Activated CD4-positive, alpha-beta T cell treated with anti-CD3 and anti-CD28 coated beads, Interleukin-10, Interleukin-2, amounts not matched to agents 100 ng/mL and 50 ng/mL, durations not matched to agents 16 hours and 8 hours (primary cell): ENCODE measurements at places on chromosomes 4 and X.
A peak's percentile ranks its signal among the peaks of the same experiment; 100 is the strongest.

DNA sequence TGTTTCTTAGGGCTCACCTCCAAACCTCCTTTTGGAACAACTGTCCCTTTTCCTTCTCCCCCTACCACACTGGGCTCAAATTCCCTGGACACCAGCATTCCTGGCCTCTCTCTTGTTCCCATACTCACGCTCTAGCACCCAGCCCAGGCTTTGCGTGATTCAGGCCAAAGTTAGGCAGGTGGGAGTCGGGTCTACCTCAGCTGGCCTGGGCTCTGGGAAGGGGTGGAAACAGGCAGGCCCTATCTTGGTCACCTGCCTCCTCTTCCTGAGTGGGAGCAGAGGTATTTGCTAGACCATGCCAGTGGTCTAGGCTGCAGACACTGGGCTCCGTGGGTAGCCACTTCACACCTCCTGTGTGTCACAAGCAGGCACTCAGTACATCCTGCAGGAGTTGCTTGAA lies 211.1 kb upstream of the MAMLD1 start:
- no peak for DNase-seq

DNA sequence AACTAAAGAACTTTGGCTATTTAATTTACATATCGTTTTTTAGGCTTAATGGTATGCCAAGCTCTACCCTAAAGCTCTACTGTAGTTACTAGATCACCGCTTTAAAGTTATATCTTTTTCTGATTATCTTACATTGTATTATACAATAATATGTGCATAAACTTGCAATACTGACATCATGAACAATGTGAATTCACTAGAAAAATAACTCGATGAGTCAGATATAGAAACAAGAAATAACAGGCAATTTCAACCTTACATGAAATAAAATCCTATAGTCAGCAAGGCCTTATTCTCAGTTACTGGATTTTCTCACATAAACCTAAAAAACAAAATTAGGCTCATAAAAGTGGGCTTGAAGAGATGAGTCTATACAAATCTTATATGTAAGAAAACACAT lies 32.5 kb downstream of the PDGFC start:
- DNase-seq: no peak

DNA sequence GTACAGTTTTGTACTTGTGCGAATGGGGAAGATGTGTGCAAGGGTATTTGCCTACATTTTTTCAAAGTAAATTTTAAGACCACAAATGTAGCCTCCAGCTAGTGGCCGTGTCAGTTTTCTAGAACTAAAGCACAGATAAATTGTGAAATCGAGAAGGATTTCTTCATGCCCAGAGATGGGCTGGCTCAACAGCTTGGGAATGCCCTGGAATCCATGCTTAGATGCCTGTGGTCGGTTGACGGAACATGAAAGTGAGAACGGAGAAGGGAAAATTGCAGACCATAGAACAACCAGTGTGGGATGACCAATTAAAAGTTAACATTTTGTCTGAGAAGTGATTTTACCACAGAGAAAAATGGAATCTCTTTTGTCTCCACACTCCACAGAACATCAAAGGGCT lies 73.2 kb upstream of the VCX2 start:
- DNase-seq: no peak

DNA sequence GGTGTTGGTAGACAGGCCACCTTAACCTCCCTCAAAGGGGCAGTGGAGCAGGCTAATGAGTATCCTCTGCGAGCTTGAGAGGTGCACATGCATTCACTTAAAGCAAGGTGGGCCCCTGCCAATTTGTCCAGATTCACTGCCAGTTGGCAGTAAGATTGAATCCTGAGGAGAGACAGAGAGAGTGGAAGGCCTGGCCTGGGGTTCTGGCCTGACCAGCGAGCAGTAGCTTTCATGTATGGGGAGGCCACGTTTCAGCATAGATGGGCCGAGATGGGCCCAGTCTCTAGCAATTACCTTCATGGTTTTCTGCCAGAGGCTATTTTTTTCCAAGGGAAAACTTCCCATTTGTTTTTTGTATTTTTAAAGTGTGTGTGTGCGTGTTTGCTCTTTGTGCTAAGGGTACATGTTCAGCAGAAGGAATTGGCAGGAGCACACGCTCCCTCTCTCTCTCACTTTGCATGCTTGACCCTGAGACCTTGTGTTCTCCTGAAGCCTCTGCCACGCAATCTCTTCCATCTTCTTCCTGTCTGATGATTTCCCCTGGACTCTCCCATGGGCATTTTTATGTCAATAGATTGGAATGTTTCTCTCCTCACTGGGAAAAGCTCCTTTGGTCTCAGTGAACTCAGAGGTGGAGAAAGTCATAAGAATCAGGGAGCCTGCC lies 215.8 kb upstream of the SFRP2 start:
- no peak for DNase-seq

DNA sequence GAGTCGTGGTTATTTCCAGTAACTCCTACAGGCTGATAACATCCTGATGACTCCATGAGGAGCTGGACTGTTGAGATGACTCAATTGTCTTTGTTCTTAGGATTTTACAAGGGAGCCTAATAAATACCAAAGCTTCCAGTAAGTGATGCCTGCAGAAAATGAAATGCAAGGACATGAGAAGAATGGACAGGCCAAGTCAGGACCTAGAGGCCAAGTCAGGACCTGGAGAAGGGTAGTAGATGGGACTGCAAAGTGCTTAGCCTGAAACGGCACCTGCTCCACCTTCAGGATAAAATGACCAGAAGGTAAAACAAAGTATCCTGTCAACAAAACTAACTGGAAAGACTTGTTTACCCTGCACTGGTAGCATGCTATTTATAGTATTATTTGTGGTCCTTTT lies 6.4 kb upstream of the SLC10A6 start:
- no peak for DNase-seq

DNA sequence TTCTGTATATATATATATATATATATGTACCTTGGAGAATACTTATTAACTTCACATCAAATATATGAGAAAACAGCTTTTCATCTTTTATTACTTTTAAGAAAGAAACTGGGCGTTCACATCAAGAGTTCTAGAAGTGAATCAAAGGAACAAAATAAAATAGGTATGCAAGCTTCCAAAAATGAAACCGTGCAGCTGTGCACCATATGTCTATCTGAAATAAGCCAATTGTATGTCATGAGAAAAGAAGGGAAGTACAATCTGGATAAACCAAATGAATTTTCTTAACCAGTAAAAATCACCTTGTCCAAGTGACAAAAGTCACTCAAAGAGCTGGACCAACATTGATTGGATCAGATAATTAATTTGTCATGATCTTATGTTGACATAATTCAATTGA lies 405.4 kb upstream of the TECRL start:
- no peak for DNase-seq

DNA sequence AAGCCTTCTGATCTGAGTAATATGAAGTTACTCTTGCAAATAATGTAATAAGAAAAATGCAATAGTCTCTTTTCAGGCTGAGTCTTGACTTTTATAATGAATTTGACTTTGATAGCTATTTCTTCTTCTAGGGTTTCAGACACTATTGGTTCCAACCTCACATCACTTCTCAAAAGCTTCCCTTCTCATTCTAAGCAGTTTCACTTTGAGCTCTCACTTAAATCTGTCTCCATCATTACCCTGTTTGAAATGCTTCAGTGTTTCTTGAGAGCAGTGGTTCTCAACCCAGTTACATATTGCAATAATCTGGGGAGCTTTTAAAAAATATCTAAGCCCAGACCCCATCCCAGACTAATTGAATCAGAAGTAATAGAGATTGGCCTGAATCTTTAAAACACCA lies 40.5 kb upstream of the BMP2K start:
- DNase-seq: no peak

DNA sequence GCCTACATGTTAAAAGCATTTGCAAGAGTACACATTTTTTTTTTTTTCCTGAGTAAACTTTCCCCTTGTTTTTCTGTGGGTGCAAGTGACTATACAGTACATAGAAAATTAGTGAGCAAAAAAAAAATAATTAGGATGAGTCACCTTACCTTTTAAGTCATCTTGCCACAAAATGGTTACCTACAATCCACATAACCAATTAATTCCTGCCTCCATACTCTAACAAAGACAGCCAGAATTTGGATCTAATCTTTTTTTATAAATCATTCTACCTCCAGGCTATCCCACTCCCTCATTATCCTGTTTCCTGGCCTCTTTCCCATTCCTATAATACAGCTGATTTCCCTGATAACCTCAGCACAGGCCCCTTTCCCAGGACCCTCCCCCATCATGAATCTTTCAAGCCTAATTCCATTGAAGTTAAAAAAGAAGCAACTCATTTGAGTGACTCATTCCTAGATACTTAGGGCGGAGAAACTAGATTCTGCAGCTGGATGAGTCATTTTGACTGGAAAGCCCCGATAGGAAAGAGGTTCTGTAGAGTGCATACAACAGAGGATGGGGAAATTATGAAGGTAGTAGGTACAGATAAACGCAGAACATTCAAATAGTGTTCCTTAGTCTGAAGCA lies 128.2 kb downstream of the C4orf51 start:
- peak; percentile 93 for DNase-seq

GRCh38 chr4:54093324-54094240 lies 6.4 kb upstream of the GSX2 start:
- no peak for DNase-seq

- DNase-seq: no peak
Observed at GRCh38 chr4:177798161-177798560, 355.9 kb upstream of the AGA start.

DNA sequence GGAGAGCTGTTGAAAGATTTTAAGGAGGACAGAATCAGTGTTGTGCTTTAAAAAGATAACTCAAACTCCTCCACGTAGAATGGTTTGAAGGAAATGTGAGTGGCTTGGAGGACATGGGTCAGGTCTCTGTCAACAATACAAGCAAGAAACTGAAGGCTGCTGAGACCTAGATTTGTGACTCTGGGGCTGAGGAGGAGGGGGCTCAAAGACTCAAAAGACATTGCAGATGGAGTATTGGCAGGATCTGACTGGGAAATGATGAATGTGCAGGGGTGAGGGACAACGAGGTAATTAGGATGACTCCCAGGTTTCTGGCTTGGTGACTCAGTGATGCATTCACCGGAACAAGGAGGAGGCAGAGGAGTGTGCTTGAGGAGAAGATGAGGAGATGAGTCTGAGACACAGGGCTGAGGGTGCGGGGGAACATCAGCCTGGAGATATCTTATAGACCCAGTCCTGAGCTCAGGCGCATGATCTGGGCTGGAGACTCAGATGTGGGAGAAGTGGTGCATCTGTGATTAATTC lies 3.3 kb upstream of the RPS4X start:
- no peak for DNase-seq

GRCh38 chr4:125105561-125105960 lies 209.2 kb upstream of the FAT4 start:
- DNase-seq: no peak

DNA sequence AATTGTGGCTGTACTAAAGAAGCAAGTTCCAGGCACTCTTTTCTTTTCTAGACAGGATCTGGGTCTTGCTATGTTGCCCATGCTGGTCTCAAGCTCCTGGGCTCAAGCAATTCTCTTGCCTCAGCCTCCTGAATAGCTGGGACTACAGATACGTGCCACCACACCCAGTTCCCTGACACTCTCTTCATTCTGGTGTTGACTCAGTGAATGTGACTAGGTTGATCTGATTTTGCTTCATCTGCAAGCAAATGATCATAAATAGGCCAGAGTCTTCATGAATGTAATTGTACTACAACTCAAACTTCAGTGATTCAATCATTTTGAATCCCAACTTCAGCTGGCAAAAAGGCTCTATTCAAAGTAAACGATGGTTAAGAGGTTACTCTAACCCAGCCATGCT lies 78.5 kb downstream of the APBB2 start:
- no peak for DNase-seq

DNA sequence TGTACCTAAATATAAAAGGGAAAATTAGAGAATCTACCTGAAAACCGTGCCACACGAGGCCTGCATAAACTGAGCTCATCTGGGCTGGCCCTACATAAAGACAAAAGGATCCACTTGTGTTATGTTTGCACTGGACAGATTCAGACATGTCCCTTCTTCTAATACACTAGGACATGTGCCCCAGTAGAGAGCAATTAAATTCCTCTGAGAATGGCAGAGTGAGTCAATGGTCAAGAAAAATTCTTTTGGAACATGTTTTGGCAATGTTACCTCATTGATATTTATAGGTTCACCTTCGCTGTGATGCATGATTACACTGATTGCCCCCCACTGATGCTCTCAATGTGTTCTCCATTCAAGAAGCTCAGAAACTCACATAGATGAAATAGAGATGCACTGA lies 95.2 kb downstream of the MANBA start:
- DNase-seq: no peak

DNA sequence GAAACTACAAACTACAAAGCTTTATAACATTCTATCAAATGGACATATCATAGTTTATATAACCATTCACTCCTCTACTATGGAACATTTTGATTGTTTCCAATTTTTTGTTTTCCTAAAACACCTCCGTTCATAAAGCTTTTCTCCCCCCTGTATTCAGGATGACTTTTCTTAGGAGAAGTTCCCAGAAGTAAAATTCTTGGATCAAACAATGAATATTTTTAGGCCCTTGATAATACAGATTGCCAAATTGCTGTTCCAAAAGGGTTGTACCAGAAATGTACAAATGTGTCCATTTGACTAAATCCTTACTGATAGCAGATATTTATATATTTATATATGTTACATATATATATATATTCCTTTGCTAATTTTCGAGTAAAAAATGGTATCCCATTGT lies 77.8 kb downstream of the GPC3 start:
- DNase-seq: no peak

DNA sequence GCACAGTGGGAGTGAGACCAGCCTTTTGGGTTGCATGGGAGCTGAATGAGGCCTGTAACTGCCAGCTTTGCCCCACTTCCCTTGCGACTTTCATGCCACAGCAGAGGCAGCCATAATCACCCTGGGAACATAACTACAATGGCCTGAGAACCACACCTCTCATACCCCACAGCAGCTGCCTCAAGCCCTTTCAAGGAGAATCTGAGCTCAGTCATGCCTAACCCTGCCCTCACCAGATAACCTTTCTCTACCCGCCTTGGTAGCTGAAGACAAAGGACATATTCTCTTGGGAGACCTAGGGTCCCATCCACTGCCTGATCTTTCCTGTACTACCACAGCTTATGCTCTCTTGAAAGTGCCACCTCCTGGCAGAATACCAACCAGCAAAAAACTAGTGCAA lies 599.9 kb upstream of the IGFBP7 start:
- no peak for DNase-seq

GRCh38 chrX:152428596-152428995 lies 22.5 kb downstream of the GABRA3 start:
- no peak for DNase-seq

- no peak for DNase-seq
Observed at GRCh38 chr4:154231806-154232478, 259.7 kb downstream of the DCHS2 start.

DNA sequence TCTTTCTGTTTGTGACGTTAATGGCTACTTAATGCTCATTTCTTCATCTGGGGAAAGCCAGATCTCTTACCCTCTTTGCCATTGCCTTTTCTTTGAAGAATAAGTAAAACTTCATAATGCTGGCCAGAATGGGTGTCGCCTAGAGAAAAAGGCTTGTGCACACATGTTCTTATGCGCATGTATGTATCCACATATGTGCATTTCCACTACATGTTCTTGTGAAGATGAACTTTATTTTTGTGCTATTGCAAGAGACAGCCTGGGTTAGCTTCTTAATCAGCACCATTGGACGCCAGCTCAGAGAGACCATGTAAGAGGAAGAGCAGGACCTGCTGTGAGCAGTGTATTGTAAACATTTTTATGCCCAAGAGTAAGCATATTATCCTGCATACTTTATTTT lies 178.7 kb downstream of the SPRY1 start:
- DNase-seq: no peak
